ENCODE measurements at places on chromosomes 4 and X.

DNA sequence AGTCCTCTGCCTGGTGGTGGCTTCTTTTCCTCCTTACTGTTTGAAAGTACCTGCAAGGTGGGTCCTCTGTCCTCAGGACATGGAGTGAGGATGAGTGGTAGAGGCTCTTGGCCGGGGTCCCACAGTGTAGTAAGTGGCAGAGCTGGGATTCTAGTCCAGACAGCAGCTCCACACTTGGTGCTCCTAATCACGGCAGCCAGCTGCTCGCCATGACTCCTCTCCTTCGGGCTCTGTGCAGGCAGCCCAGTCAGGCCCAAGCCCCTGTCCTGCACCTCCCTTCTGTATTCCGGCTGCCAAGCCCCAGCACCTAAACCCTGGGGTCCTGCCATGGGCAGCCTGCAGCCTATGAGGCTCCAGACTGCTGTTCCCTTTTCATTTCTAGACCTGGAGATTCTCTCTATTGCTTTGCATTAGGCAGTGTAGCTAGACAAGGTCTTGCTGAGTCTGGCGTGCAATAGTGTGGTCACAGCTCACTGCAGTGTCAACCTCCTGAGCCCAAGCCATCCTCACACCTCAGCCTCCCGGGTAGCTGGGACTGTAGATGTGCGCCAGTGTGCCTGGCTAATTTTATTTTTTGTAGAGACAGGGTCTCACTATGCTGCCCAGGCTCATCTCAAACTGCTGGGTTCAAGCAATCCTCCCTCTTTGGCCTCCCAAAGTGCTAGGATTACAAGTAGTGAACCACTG lies 24.9 kb downstream of the NSD2 start:
- DNase-seq: no peak

GRCh38 chr4:147345662-147346061 lies 135.2 kb upstream of the EDNRA start:
- DNase-seq: no peak

DNA sequence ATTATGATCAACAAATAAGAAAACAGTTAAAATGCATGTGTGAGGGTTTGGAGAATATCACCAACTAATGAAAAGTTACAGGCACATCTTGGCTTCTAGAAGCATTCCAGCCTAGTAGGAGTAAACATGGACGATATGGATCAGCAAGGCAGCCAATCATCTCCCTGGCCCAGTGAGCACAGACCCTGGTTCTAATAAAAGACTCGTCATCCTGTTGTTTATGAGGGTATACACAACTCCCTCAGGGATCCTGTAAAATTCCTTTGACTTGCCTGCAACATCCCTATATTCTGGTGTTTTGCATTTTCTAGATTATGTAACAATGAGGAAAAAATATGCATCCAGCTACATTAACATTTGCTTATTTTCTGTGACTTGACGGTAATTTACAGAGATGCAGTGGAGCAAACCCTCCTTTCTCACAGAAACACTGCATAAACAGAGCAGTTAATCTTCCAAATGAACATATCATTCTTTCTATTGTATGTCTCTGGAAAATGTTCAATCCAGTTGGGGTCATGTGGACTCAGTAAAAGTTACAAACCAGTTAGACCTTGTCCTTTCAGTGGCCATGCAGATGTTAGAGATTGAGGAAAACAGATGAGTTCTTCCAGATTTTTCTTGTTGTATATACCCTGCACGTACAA lies 88.9 kb upstream of the NDP start:
- DNase-seq: no peak

DNA sequence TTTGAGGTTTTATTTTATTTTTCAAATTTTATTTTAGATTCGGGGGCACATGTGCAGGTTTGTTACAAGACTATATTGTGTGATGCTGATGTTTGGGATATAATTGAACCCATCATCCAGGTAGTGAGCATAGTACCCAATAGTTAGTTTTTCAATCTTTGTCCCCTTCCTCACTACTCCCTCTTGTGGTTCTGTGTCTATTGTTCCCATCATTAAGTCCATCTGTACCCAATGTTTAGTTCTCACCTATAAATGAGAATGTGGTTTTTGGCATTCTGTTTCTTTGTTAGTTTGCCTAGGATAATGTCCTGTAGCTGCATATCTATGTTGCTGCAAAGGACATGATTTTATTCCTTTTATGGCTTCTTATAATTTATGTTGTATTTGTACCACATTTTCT lies 767.2 kb upstream of the ADGRL3 start:
- DNase-seq: no peak

GRCh38 chrX:24796204-24796603 lies 102.5 kb downstream of the POLA1 start:
- DNase-seq: no peak

DNA sequence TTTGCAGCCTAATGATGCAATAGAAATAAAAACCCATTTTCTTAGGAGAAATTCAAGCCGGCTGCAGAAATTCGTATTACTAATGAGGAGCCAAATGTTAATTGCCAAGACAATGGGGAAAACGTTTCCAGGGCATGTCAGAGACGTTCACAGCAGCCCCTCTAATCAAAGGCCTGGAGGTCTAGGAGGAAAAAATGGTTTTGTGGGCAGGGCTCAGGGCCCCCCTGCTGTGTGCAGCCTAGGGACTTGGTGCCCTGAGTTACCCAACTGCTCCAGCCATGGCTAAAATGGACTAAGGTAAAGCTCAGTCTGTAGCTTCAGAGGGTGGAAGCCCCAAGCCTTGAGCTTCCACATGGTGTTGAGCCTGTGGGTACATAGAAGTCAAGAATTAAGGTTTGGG lies 461.4 kb downstream of the FAT4 start:
- no peak for DNase-seq

DNA sequence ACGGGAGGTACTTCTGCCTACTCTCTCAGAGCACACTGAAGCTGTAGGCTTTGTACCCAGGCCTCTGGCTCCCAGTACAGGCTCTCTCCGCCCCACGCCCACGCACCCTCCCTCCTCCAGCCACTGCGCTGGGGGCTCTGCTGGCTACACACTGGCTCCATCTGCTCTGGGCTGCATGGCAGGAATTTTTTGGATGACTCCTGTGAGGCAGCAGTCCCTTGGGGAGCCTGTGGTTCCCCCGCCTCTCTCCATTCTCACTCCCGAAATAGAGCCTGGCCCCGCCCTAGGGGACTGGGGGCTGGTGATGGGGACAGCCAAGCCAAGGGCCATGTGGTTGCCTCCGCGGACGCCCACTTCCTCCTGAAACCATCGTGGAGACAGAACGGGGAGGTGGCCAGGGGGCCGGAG lies 58.1 kb upstream of the ADRA2C start:
- DNase-seq: peak; percentile 32

GRCh38 chrX:132956421-132957210 lies 1.8 kb downstream of the HS6ST2 start:
- no peak for DNase-seq

GRCh38 chr4:14289708-14290107 lies 662.2 kb upstream of the BOD1L1 start:
- no peak for DNase-seq

GRCh38 chr4:144591401-144591800 lies 54.6 kb upstream of the HHIP start:
- no peak for DNase-seq

- DNase-seq: no peak
Measured at GRCh38 chrX:97751735-97752134, 868.0 kb downstream of the RPA4 start.

- no peak for DNase-seq
Measured at GRCh38 chr4:14583752-14584151, 418.5 kb upstream of the CPEB2 start.

GRCh38 chr4:79574741-79575451 lies 166.9 kb upstream of the GK2 start:
- no peak for DNase-seq

GRCh38 chr4:19380600-19380999 lies 871.1 kb upstream of the SLIT2 start:
- no peak for DNase-seq

DNA sequence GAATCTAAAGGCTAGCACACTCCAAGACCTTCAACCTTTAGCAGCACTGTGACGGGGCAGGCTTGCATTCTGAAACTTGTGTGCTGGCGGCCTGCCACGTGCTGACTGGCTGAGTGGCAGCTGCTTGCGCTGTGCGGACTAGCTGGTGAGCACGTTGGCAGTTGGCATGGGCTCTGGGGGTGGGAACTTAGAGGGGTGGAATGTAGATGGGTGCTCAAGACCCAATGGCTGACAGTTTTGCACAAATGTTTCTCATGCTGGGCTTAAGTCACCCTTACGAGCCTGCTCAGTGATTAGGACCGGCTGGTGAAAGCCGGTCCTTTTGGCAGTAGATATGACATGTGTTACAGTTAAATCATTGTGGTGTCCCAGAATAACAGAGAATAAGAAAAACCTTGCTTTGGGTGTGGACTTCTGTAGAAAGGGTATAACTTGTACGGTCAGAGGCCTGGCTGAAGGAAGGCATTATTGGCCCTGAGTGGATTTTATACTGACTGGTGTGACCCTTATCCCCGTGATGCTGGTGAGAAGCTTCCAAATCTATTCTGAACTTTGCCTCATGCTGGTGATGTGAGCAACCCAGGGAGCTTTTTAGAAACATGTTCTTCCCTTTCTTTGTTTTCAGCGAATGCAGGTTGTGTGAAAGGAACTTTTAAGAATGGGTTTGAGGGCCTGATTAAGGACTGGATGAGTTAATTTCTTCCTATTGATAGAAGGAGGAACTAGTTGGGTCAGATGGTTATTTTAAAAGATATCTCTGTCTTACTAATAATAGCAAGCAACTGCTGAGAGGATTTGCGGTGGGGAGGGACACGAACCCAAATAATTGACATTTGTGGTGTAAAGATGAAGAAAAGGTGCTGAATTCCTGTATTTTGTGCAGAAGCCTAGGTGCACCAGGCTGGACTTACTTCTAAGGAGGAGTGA lies 107.4 kb upstream of the SLC4A4 start:
- no peak for DNase-seq

DNA sequence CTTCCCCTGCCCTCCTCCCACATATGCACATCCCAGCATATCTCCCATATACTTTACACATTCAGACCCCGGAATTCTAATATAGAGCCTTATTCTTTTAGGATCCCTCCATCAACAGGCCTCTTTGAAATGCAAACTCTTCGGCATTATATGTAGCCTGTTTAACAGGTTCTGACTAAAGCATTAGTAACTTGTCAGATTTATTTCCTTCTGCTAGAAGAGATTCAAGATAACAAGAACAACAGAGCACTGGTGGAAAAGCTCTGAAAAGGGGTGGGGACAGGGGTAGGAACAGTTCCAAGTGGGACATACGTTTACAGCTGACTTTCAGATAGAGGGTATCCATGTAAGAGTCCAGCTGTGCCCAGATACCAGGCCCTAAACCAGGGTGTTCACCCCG lies 31.7 kb upstream of the PRPS1 start:
- no peak for DNase-seq

GRCh38 chr4:169412046-169412445 lies 141.3 kb upstream of the SH3RF1 start:
- no peak for DNase-seq

GRCh38 chr4:101005659-101006058 lies 341.7 kb downstream of the PPP3CA start:
- DNase-seq: no peak

- no peak for DNase-seq
Measured at GRCh38 chrX:71945237-71945805, 34.7 kb downstream of the NHSL2 start.

DNA sequence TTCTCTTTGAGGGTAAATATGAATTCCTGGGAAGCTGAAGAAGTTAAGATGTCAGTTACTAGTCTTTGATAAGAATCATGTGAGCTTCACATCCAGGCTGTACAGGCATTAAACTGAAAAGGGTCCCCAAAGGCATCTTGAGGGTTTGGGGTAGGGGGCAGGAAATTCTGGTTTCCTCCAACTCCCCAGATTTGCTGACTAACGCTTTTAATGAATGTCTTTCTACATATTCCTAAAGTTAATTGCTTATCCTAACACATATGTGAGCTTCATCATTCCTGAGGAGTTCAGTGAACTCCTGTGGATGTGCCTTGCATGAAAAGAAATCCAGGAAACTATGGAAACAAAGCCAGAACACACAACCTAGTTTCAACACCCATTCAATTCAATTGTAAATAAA lies 73.8 kb upstream of the GAB1 start:
- DNase-seq: no peak

- DNase-seq: no peak
Measured at GRCh38 chr4:155924637-155925036, 21.1 kb downstream of the TDO2 start.

GRCh38 chrX:119646515-119646914 lies 40.3 kb upstream of the NKRF start:
- DNase-seq: no peak

DNA sequence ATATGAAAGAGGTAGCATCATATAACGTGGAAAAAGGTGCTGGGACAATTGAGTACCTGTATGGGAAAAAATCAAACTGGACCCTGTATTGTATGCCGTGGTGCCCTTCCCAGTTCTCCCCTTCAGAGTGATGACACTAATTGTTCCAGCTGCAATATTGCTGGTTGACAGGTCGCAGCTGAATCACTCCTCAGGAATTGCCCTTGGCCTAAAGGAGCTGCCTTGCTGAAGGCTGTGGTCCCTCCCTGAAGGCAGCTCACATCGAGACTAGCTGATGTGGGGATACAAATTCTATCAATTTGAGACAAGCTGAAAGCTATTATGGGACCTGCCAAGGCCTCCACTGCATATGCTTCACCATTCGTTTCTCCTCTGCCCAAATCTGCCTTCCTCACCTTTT lies 39.3 kb upstream of the CXCL8 start:
- no peak for DNase-seq

- no peak for DNase-seq
Measured at GRCh38 chrX:135354288-135354687, 45.0 kb downstream of the ETDC start.

DNA sequence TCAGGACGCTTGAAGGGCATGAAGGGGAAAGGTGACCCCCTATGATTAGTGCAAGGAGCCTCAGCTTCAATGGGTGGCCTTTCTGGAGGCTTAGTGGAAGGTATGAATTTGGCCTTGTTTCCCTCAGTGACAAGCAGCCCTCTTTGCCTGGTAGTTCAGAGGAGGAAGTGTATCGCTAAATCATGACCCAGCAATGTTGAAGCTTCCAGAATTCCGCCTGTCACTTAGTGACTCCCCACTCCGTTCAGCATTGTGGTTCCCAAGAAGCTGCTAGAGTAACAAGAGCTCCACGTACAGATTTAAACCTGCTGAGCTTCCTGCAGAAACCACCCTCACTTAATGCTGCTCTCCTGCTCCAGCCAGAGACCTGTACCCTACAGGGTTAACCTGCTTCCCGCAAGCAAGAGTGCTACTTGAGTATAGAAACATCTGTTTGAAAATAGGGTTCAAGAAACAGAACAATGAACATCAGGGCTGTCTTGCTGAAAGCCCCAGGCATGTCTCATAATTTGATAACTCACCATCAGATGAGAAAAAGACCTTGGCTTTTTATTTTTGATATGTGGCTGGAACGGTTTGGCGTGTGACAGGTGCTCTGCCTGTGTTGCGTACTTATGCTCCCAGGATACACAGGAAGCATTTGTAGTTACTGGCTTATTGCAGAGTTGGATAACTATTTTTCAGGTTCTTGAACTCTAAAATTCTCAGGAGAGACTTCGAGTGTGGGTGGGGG lies 105.2 kb downstream of the UCHL1 start:
- DNase-seq: peak; percentile 39

- no peak for DNase-seq
Measured at GRCh38 chrX:10618961-10619360, 1.4 kb downstream of the MID1 start.

All from suppressor macrophage treated with lipopolysaccharide for 1 hour (primary cell).